Cardiac septum (tissue), 1 donor: ENCODE measurements at places on chromosomes 3 and 15. TPM values are rescaled to one million over a fixed set of nuclear protein-coding genes. Genes with fewer than 3 reads are reported as not detected.

GRCh38 chr3:191175102-191175501, 23.9 kb upstream of the OSTN start:
- DNase-seq, result no peak

DNA sequence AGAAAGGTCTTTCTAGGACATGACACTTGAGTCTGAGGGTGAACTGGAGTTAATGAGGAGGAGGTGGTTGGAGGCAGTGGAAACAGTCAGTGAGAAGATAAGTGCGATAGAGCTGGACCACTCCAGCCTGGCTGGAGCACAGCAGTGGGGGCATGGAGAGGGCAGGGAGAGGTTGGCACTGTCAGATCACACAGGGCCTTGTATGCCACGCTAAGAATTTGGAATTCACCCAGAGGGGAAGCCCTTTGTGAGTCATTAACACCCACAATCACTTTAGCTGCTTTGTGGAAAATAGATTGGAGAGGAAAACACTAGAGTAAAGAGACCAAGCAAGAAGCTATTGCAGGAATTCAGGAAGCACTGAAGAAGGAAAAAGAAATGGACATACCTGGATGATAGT, 83.3 kb downstream of the ZNF621 start:
- no peak for DNase-seq

- peak; percentile 66 for DNase-seq
These were observed 11.3 kb downstream of the HDAC11 start for GRCh38 chr3:13491206-13491974.

The LRTM1 gene
- total RNA-seq, result not detected
